D721Med (cell line): ENCODE measurements at places on chromosomes 1 and 21.

DNA sequence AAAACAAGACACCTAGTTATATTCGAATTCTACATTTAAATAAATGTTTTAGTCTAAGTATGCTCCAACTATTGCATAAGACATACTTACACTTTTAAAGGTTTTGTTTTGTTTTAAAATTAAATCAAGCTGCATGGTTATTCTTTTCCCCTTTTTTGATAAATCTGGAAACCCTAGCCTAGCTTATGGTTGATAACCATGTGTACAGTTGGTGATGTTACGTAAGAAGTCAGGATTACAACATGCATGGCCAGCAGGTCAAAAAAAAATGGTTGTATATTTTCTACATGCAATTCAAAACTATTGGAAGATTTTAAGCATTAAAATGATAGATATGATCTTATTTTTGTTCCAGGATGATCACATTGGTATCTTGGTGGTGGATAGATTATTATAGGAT is 1600.6 kb downstream of the PLA2G4A start:
- no peak for DNase-seq

GRCh38 chr1:208013210-208013609 is 102.3 kb upstream of the CD34 start:
- DNase-seq: no peak

DNA sequence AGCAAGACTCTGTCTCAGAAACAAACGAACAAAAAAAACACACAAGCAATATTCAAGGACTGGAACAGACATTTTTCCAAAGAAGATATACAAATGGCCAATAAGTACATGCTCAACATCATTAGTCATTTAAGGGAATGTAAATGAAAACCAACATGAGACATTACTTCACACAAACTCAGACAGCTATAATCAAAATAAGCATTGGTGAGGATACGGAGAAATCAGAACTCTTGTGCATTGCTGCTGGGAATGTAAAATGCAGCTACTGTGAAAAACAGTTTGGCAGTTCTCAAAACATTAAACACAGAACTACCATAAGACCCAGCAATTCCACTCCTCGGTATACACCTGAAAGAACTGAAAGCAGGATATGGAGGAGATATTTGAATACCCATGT is 15.4 kb downstream of the NOL9 start:
- DNase-seq: no peak

DNA sequence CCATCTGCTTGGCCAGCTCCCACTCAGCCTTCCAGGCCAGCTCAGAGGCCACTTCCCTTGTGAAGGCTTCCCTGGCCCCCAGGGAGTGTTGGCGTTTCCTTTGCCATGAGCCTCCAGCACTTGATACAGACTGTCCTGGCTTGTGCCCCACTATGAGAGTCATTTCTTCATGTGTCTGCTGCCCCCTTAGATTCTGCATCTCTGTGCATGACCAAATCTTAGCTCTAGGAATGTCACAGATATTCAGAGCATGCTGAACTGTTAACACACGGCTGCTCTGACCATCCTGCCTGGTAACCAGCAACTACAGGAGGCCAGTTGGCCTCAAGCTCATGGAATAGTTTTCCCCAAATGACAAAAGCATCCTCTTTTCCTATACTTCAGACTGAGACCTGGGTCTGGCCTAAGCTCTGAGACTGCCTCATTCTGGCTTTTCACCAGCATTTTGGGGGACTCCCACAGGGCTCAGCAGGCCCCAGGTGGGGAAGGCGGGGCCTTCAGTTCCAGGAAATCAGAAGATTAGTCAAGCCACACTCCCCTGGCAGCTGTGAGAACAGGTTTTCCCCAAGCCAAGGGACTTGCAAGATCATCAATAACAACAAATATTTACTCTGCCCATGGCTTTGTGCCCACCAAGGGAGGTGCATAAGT is 182.6 kb upstream of the EDN2 start:
- no peak for DNase-seq

GRCh38 chr21:45381865-45382696 is 22.9 kb upstream of the COL18A1 start:
- no peak for DNase-seq

DNA sequence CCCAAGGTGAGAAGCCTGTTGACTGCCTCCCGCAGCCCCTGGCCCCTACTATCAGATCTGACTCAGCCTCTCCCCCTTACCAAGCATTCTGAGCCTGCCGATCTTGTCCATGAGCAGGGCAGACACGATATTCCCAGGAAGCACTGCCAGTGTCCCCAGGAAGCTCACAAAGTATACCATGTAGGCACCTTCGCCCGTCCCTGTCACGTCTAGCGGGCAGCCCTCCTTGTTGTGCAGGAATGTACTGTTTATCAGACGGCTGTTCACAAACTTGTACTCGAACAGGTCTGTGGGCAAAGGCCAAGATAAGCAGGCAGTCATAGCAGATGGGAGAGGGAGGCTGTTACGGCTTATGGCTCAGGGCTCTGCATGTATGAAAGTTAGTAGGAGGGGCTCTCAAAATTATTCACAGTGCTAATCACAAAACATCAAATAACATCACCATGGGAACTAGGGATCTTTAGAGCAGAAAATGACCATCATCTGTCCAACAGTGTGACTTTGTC is 7.3 kb downstream of the BOLA1 start:
- no peak for DNase-seq

DNA sequence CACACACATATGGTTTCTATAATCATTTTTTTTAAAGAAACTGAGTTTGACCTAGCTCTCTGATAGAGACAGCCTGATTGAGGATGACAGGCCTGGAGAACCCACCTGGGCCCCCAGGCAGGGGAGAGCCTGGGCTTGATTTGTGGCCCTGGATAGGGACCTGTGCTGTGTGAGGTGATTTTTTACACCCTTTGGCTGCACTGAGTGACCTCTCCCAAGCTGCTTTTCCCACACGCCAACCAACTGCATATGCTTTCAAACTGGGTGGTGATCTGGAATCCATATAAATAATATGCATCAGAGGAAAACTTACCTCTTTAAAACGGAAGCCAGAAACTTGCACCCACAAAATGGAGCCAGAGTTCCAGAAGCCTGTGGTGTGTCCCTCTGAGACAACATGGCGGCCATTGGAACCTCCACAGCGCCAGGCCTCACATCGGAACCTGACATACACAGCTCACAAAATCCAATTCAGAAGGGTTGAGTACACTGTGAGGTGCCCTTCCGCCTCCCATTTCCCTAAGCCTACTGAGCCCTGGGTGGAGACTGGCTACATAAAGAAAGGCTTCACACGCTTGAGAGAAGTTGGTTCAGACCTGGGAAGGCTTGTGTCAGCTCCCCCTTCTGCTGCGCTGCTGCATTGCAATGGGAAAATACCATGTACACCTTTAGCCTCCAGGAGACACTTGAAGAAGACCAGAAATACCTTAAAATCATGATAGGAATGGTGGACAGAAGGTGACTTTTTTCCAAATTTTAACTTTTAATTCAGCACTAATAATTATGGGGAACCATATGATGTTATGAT is 160.7 kb downstream of the HHIPL2 start:
- DNase-seq: no peak

DNA sequence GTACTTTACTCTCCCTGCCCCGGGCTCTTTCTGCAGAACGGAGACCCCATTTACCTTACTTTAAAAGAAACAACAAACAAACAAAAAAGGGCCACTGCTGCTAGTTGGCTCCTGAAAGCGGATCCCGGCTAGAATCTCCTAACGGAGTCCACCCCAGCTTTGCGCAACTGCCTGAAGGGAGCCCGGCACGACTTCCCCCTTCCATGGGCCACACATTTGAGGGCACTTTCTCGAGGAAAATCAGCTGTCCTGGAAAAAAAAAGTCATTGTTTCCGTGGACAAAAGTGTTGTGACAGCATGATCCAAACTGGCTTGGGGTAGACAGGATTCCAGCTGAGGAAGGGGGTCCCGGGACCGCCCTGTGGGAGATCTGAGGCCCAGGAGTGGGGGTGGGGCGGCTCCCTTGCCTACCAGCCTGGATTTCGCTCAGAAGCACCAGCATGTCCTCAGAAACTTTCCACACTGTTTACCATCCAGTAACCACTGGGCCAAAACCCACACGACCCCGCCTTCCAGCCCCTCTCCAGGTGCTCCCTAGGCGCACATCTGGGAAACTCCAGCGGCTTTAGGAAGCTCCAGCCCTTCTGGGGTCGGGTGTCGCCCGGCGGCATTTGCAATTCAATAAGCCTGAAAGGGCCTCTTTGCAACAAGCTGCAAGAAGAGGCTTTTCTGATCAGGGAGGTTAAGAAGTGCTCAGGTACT is 4.8 kb downstream of the RIPK4 start:
- DNase-seq: no peak

DNA sequence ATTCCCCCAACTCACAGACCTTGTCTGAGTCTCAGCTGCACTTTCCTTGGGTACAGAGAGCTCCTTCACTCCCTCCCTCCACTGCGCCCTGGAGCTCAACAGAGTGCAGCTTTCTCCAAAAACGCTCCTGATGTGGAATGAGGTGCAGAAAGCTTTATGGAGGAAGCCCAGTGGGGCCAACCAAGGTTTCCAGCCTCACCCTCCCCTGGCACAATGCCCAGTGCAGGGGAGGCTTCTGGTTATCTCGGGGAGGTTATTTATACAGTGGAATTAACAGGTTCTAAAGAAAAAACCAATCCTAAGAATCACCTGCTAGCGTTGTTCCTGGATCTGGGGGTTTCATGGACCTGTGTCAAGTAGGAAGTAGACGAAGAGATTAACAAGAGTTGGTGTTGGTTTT is at the start of gene ITLN1:
TSS of gene ITLN1 (minus strand) at position 139 of the 400 bp plus-strand sequence. CDS start 303 bp downstream, outside the sequence.
- DNase-seq: no peak

GRCh38 chr1:236872075-236872666 is 77.1 kb downstream of the MTR start:
- DNase-seq: no peak

- DNase-seq: no peak
Observed at GRCh38 chr1:78153092-78153736, 107.4 kb downstream of the GIPC2 start.

GRCh38 chr1:20057886-20058420 is 12.0 kb upstream of the PLA2G5 start:
- no peak for DNase-seq

GRCh38 chr1:93979718-93980319 is 70.6 kb upstream of the GCLM start:
- DNase-seq: no peak

- no peak for DNase-seq
Observed at GRCh38 chr1:116310180-116310579, 62.9 kb upstream of the ATP1A1 start.

GRCh38 chr1:18890706-18891425 is 11.5 kb downstream of the ALDH4A1 start:
- DNase-seq: no peak

DNA sequence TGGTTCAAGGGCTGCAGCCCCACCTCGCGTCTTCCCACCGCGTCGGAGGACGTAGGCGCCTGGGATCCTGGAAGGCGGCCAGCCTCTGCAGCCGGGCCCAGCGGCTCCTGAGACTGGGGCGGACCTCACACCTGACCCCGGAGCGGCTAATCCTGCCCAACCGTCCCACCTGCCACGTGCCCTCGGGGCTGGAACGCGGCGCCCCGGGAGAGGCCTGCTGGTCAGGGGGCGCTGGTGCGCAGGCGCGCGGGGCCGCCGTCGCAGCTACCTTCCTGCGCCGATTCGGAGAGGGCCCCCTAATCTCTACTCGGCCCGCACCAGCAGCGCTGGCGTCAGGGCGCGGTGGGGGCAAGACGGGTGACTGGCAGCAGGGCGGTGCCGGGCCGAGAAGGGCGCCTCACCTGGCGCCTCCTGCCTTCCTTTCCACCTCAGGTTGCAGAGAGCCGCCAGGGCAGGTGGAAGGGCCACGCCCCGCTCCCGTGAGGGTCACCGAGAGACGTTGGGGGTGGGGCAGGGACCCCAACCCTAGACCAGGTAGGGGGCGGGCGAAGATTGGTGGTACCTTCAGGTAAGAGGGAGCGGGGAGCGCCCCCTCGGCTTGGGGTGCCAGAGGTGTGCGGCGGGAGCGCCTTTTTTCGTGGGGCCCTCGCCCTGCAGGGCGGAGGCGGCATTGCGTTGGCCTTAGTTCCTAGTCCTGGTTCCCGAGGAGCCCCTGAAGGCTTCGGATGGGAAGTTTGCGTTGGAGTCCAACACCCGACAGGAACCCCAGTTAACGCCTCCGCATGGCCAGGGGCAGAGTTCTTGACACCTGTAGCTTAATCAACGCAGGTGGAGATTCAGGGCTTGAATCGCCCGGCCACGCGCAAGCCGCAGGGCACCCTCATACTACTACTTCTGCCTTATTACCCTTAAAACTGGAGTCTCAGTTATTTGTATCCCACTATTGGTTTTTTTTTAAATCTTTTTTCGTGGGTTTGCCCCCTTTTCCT is at the start of gene TDRD5:
TSS of gene TDRD5 (plus strand) at position 241 of the 989 bp plus-strand sequence. CDS start 784 bp downstream, outside the sequence.
- DNase-seq: no peak

DNA sequence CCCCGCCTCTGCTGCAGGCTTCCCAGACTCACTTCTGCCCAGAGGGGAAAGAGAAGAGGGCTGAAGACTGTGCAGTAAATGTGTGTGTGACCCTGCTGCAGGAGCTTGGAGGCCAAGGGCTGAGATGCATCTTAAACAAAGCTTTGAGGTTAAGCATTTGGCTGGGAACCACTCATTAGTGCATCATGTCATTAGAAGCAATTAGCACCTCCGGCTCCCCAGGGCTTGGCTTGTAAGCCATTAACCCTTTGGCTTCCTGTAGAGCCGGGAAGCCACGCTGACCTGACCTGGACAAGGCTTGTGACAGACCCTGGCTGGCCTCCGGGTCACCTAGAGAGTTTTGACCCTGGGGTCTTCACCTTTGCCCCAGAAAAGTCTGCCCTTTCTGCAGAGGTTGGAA is 77.0 kb downstream of the CSMD2 start:
- no peak for DNase-seq
